ENCODE measurements at places on chromosomes 7 and 10.

GRCh38 chr10:4201866-4202825 is 417.1 kb upstream of the KLF6 start:
- DNase-seq: no peak

DNA sequence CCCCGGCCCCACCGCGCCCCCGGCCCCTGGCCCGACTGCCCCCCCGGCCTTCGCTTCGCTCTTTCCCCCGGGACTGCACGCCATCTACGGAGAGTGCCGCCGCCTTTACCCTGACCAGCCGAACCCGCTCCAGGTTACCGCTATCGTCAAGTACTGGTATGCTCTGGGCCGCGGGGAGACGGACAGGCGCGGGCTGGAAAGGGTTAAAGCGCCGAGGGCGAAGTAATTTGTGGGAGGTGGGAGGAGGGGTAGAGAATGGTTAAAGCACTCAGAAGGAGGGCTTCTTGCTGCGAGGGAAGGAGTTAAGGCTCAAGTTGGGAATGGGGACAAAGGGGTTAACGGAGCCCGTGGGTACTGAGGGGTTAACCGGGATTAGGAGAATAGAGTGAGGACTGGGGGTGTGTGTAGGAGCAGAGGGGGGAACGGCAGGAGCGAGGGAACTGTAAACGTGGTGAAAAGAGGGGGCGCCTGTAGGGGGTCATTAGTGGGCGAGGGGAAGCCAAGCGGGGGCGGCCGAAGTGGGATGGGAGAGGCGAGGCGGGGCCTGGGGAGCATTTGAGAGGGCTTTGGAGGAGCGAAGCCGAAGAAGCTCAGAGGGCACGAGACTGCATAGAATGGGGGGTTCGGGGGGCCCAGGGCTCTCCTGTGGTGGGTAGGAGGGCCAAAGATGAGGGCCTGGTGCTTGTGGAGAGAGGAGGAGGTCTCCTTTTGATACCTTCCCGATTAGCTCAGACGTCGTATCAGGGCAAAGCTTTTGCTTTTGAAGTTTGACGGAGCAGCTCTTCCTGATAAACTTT is 605 bp downstream of the SUFU start:
- no peak for DNase-seq

GRCh38 chr10:100766693-100767421 is 21.5 kb downstream of the PAX2 start:
- no peak for DNase-seq

DNA sequence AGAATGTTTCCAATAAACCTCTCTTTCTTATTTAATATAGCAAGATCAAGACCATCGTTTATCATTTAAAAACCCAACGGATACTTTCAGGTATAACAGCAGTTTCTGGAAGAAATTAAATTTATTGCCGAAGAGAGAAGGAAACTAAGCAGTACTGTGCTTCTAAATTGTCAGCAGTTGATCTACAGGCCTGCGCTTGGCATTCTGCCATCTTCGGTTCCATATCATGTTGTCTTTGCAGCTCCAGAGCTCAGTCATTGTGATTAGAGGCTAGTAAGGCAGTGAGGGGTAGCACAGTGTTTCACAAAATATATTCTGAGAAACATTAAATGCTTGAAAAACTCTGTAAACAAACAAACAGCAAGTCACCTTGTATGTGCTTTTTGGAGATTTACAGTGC is 301.3 kb downstream of the REEP3 start:
- no peak for DNase-seq

DNA sequence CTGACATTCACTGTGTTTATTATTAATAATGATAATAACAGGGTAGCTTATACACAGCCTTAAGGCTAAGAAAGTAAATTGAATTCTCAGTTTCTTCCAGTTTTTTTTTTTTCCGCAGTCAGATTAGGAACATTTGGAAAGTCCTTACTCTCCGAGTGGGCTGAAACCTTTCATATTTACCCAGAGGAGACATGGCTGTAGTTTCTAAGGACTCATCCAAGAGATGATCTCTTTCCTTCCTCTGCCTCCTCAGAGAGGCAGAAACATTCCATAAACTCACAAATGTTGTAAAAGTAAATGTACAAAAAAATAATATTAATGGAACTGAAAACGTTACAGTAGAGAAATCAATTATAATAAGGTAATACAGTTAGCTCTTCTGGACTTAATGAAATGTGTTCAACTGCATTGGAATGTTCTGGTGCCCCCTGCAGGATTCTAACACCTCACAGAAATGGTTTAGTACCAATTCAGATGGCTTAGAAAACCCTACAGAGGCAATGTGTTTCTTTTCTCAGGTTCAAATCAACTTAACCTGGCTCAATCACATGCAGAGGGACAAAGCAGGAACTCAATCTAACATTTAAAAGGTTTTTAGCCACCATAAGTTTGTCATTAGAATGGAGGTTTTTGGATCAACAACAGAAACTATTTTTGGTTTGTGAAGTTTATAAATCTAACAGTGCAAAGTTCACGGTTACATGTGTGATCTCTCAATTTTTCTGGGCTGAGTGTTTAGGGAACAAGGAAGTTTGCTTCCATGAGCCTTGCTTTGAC is 71.7 kb downstream of the ICA1 start:
- peak; percentile 41 for DNase-seq

DNA sequence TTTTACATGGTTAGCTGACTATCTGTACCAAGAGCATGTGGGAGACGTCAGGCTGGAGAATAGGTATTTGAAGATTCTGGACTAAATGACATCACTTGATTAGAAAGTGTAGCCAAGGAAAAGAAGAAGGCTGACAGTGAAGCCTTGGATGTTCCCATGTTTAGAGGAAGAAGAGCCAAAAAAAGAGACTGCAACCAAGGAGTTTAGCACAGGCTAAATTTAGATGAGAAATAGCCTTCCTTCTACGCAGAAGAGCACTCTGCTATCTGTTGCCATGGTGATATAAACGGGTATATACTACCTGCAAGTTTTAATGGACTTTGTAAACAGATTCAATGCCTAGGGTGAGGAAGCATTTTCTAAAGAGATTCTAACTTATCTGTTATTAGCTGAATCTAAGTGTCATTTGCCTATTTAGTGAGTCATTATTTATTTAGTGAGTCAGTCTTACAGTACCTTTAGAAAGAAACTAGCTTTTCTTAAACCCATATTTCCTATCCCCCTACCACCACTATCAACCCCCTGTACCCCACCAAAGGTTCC is 69.8 kb downstream of the CDK6 start:
- no peak for DNase-seq

DNA sequence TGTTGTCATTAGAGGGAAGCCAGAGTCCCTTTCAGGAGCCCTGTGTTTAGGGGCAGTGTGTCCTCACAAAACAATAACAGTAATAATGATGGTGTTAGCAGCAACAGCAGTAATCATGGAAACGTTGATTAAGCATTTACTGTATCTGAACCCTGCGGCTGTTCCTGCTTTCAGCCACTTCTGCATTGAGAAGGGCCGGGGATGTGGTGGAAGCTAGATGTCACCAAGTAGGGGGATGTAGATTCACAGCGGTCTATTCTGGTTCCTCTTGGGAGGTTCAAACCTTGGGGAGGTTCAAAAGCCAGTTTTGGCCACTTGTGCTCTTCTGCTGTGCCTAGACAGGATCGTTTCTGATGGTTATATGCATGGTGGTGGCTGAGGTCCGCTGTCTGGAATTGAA is 44.8 kb downstream of the PRPF18 start:
- no peak for DNase-seq

DNA sequence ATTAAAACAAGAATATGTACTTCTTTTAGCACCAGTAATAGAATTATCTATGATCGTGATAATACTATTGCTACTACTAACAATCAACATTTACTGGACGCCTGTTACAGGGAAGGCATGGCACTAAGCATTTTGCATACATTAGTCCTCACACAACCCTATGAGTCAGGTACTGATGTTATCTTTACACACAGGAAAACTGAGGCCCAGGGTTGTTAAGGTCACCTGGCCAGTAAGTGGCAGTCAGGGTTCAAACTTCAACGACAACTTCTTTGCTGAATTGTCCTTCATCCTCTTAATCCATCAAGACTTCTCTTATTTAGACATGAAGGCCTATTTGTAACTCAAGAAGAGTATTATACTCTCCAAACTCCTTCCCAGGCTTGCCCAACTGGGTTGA is 41.9 kb upstream of the ACSL5 start:
- DNase-seq: no peak

GRCh38 chr7:144027974-144028373 is 20.8 kb upstream of the OR2A5 start:
- DNase-seq: no peak

DNA sequence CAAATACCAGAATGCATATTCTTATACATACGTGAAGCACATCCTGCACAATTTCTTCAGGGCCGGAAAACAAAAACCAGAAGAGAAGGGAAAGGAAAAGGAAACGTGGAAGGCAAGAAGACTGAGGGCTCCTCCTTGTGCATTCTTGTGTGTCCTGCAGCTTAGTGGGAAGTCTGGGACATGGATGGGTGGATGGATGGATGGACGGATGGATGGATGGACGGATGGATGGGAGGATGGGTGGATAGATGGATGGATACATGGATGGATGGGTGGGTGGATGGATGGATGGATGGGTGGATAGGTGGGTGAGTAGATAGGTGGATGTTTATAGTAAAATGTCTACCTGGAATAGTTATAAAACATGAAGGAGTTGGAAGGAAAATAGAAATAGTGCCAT is 30.8 kb upstream of the SLC35B4 start:
- DNase-seq: no peak

- DNase-seq: no peak
These were observed 47.5 kb upstream of the ANTXRL start for GRCh38 chr10:46239247-46239646.

- DNase-seq: no peak
These were observed 99.0 kb upstream of the NMT2 start for GRCh38 chr10:15267496-15267895.

DNA sequence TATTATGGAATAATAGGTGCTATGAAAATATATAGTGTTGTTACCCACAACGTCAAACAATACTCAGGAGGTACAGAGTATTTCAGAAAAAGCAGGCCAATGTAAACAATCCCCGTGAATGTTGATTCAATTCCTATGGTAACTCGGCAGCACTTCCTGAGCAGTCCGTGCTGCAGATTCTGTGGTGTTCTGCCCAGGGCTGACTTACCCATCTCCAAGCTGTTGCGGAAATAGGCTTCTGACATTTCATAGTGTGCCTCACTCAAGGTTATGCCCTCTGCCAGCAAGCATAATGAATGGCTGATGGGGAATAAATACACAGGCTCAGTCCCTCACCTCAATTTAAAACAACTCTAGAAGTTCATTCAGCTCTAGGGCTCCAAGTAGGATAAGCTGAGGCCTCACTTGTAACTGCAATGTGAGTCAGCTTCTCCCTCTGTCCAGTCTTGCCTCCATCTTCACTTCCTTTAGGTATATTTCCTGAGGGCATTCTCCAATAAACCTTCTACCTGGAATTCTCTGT is 177.6 kb downstream of the GNAI1 start:
- DNase-seq: peak; percentile 69

DNA sequence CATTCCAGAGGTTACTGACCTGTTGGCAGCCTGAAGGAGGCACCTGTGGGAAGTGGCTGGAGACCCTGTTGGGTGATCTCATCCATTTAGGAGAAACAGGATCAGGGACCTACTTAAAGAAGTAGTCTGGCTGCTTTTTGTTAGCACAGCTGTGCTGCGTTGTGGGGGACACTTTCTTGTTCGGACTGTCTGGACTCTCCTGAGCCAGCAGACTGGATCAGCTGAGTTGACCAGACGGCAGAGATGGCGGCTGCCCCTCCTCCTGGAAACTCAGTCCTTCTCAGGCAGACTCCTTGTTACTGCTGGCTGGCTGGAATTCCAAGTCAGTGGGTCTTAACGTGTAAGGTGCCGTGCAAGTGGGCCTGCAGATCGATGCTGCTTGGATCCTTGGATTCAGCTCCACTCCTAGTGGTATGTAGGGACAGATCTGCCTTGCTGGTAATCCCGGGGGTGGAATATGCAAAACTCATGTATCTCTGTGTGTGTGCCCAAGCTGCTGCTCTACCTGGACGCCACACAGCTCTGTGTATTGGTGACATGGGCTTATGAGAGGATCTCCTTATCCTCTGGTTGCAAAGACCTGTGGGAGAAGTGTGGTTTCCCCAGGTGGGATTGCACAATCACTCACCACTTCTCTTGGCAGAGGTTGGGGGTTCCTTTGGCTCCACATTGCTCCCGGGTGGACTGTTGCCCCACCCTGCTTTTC is 87.3 kb downstream of the CCSER2 start:
- no peak for DNase-seq

GRCh38 chr10:70615211-70615610 is 12.7 kb upstream of the PRF1 start:
- DNase-seq: no peak

DNA sequence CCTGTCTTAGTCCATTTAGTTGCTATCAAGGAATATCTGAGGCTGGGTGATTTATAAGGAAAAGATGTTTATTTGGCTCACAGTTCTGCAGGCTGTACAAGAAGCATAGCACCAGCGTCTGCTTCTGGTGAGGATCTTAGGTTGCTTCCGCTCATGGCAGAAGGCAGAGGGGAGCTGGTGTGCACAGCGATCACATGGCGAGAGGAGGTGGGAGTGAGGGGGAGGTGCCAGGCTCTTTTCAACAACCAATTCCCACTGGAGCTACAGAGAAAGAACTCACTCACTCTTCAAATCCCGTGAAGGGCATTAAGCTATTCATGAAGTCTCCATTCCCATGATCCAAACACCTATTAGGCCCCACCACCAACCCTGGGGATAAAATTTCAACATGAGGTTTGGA is 371.6 kb downstream of the SH2D4B start:
- no peak for DNase-seq

GRCh38 chr7:81692146-81692905 is 77.5 kb downstream of the HGF start:
- DNase-seq: peak; percentile 28

GRCh38 chr10:62978482-62978881 is 154.6 kb upstream of the NRBF2 start:
- no peak for DNase-seq

- no peak for DNase-seq
These were observed 31.1 kb downstream of the CSTF2T start for GRCh38 chr10:51668336-51668689.

DNA sequence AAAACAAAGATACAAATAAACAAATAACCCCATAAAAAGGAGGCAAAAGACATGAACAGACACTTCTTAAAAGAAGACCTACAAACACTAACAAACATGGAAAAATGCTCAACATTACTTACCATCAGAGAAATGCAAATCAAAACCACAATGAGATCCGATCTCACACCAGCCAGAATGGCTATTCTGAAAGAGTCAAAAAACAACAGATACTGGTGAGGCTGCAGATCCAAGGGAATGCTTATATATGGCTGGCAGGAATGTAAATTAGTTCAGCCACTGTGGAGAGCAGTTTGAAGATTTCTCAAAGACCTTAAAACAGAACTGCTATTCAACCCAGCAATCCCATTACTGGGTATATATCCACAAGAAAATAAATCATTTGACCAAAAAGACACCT is 80.4 kb upstream of the NRP1 start:
- no peak for DNase-seq

GRCh38 chr7:100130608-100131453 is 4.1 kb downstream of the MBLAC1 start:
- DNase-seq: peak; percentile 70

DNA sequence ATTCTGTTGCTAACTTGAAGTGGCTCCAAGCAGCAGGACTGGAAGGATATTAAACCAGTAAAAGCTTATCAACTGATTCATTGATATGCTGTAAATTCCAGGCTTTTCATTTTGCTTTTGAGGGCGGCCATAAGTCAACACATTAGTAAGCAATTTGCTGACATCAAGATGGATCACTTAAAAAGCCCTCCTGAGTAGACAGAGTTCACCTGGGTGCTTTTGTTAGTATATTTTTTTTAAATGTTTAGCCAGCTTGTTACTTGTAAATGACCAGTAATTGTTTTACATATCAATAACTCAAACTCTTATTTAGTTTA is 26.5 kb downstream of the RNF32 start:
- DNase-seq: no peak

GRCh38 chr7:2738766-2739549 is 51.0 kb downstream of the AMZ1 start:
- DNase-seq: no peak

Data from SHP77 (cell line).